H9 (cell line): ENCODE measurements at places on chromosomes 7 and 10. TPM values are rescaled to one million over a fixed set of nuclear protein-coding genes. Genes with fewer than 3 reads are reported as not detected.

Gene SLC18A3
- total RNA-seq: not detected in 2 replicates

Gene MCMBP
- 87.1 and 90.2 TPM in 2 replicates for total RNA-seq

Gene PDE1C
- 0.17 and 0.31 TPM in 2 replicates for total RNA-seq

Gene PRTFDC1
- total RNA-seq: 6.8 and 7.5 TPM in 2 replicates

Gene GPRIN2
- total RNA-seq: 10.1 and 10.5 TPM in 2 replicates

Gene SAMD9L
- total RNA-seq: not detected in 2 replicates

Gene LIPF
- not detected in 2 replicates for total RNA-seq
